ENCODE measurements at places on chromosomes 7 and 10.

- DNase-seq = no peak
Observed at GRCh38 chr7:150390205-150390604, 11.1 kb downstream of the ZNF775 start.

DNA sequence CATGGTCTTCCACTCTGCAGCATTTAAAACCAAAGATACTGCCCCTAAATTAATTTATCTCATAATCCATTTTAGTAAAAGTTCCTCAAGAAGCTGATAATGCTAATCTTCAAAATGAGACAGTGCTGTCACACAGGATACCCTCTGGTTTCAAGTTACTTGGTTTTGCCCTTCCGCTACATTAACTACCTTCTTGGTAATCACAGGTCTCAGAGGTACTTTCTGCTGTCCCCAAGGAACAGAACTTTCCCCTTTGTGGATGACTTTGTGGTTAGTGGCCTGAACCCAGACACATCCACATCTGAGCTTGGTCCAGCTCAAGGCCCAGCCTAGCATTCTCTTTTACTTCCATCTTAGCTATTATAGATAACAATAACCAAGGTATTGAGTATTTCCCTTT, 88.8 kb upstream of the TMEM26 start:
- no peak for DNase-seq

GRCh38 chr7:68900096-68900495, 698.2 kb upstream of the AUTS2 start:
- no peak for DNase-seq

DNA sequence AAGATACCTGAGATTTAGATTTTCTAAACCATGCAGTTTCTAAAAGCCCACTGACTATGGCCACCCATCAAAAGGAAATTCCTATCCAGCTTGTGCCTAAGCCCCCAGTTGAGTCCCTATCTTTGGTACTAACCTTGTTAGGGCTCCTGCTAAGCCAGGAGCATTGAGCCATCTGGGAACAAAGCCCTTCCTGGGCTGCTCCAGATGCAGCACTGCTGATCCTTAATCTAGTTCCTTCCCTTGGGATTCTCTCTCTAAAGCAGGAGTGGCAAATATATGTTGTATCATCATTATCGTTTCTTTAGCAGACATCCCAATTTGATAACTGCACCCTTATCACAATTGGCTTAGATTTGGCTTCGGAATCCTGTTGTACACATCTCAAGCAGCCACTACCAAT, 24.7 kb upstream of the PDLIM1 start:
- no peak for DNase-seq

DNA sequence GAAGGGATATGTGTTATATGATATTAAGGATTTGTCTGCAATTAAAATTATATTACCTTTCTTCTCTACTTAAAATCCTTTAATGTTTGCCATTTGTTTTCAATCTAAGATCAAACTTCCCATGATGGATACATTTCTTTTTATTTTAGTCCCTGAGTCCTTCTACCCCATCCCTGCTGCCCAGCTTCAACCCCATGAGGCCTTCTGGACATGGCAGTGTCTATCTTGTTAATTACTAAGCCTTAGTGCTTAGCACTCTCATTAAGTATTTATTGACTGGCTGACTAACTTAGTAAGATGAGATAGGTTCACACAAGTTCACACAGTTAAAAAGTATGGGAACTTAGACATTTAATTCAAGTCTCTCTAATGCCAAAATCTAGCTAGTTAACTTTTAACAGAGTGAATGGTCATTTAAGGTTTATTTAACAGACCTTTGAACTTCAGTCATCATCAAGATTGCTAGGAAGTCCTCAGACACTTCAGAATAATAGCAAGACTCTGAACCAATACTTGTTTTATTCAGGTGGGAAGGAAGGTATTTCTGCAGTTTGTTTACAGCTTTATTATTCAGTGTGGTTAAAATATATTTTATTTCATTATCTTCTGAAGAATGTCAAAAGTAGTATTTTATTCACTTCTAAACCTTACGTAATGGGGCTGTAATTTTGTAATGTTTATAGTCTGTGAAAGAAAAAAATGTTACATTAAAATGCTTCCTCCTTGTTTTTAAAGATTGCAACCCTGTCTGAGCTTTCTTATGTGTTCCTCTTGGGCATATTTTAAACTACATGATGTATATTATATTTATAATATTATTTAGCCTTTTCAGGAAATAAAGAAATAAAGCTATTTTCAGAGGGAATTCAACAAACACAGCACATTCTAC, 848.9 kb downstream of the REEP3 start:
- DNase-seq = no peak

- DNase-seq = no peak
Observed at GRCh38 chr10:91883549-91884444, 25.5 kb downstream of the FGFBP3 start.
